Cortex of kidney (tissue), 1 donor: ENCODE measurements at places on chromosomes 2 and 18.

GRCh38 chr2:65686928-65687521, 254.6 kb upstream of the SPRED2 start:
- DNase-seq: no peak

DNA sequence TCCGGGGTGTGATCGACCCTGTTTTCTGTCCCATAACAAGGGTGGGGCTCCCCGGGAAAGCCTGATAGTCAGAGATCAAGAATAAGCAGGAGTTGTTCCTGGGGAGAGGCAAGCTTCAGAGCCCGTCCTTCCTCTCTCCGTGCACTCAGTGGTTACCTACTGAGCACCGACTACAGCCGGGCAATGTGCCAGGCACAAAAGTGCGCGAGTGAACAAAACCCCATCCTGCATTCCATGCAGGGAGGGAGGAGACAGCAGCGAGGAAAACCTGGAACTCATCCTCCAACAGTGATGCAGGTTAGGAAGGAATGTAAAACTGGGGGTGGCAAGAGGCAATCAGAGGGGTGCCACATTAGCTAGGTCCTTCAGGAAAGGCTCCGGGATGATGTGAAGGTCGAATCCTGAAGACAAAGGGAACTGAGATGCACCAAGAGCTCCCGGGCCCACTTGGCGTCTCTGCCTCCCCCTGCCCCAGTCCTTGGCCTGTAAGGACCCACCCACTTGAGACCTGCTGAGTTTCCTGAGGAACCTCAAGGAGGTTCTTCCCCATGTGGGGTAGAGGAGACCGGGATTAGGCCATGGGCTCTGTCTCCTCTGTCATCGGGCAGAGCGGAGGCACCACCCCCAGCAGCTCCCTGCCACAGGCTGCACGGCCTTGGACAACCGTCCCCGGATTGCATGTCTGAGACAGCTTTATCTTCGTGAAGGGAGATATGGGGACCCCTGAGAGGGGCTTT, 198.2 kb downstream of the NDUFA10 start:
- DNase-seq: no peak

- DNase-seq: no peak
Measured at GRCh38 chr18:48990481-48991318, 39.9 kb upstream of the SMAD7 start.

GRCh38 chr2:226524381-226524843, 275.2 kb downstream of the IRS1 start:
- DNase-seq: no peak

DNA sequence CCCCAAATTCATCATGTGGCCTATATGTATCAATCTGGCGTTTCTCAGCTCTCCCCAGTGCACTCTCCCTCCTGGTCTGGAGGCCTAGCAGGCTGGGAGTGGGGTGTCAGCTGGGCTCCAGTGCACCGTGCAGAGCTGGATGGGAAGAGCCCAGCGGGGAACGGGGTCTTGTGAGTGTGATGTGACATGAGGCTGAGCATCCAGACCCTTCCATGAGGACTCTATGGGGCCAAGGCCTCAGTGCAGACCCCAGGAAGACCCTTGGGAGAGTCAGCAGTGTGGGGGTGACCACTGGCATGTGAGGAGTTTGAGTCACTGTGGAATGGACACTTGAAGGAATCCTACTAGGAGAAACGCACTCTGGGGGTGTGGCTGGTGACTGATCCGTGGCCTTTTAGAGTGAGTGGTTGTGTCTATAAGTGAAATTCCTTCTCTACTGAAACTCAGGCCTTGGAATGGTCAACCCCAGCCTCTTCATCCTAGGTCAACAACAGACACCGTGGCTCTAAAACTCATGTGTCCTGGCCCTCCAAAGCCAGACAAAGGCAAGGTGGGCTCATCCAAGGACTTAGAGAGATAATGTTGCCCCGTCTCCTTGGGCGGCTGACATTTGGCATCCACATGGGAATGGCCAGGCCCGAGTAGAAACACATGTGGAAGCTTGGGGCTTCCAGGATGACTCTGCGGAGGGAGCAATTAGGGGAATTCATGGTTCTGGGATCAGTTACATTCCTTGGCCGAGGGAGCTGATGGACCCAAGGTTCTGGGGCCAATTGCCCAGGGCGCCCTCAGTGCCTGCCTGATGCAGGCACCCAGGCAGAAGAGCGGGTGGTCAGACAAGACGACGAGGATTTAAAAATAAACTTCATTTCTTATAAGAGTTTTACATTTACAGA, 156.0 kb upstream of the TWIST2 start:
- no peak for DNase-seq

- DNase-seq: no peak
Measured at GRCh38 chr2:182666674-182667314, 49.3 kb upstream of the DNAJC10 start.

DNA sequence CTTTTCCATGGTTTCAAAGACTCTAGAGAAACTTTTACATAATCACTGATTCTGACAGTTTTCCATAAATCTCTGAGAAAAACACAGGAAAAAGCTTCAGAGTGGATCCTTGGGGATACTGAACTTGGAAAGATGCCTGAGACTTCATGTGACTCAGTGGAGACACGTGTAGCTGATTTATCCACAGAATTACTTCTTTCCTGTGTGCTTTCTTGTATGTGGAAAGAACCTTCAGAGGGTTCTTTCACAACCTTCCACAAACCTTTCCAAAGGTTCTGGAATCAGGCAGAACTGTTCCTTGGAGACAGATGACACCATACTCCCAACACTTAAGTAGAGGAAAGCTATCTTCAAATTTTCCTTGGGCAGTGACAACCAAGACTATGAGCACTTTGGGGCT, 207.2 kb downstream of the RND3 start:
- no peak for DNase-seq

DNA sequence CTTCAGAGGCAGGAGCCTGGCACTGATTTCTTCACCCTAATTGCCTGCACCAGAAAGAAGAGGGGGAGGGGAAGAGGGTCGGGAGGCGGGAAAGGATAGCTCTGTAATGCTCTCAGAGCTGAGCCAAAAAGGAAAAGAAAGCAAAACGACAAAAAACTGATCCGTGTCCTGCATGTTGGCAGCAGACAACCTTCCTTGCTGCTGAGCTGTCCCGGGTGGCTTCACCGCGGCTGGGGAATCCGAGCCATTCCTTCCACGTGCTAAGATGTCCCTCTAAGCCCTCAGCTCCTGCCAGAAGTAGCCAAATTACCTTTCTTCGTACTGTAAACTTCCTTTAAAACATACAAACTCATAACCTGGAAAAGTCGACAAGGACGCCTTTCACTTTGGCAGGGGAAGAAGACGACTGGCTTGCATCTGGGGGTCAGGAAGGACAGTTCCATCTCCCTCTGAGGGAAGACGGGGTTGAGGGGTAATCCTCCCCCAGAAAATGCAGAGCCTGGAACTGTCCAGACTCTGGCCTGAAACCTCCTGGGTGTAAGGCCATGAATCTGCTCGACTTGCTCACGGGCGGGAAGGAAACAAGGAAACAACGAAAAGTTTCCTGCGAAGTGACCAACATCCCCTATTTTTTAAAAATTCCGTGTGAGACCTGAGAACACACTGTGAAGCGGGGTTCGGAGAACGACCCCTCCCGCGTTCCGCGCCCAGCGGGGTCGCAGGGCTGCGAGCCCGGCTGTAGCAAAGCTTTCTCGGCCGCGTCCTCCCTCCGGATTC, 7.7 kb downstream of the OTX1 start:
- DNase-seq: no peak
